ENCODE measurements at places on chromosomes 5 and 9. TPM values are rescaled to one million over a fixed set of nuclear protein-coding genes. Genes with fewer than 3 reads are reported as not detected.

DNA sequence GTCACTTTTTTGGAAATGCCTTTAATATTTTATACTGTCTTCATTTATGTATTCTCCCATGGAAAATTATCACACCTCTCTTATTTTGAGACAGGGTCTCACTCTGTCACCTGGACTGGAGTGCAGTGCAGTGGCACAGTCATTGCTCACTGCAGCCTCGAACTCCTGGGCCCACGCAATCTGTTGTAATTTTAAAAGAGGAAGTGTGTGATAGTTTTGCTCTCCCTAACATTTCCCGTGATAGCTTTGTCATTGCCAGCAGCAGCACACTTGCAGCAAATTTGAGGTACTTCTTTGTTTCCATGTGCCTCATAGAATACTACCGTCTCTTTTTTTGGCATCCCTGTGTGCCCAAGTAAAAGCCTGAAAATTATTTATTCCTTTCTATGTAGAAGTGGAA, 103.5 kb downstream of the RNF180 start:
- DNase-seq = no peak

DNA sequence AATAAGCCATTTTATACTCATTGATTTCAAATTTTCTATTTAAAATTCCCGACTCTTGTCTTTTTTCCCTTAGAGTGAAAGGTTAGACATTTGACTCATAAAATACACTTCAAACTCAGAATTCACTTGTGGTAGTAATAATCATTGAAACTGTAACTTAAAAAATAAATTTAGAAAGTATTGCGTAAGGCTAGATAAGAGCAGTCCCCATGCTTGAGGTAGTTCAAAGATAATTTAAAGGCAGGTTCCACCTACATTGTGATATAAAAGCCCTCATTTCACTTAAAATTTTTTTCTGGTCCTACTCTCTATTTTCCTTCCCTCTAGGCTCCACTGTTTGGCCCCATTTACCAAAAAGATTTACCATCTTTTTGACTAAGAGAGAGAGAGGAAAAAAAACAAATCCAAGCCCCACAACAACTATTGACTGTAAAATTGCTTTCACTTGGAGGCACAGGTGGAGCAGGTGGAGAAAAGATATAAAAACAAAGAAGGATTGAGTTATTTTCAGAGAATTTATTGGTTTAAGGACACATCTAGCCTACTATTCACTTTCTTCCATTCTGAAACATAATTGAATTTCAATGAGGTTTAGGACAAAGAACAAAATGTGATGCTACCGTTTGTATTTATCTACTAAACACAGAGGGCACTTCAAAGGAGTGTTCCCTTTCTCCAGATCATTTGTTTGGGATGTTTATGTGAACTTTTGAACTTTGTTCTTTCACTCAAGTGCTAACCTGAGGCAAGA, 61.0 kb downstream of the FBXO4 start:
- DNase-seq = no peak

GRCh38 chr5:72363166-72363802, 43.1 kb downstream of the PTCD2 start:
- DNase-seq = no peak

GRCh38 chr5:122413722-122414121, 101.7 kb downstream of the SNCAIP start:
- no peak for DNase-seq

The PPP3R2 gene
- not detected for total RNA-seq

The MLANA gene
- not detected for total RNA-seq

DNA sequence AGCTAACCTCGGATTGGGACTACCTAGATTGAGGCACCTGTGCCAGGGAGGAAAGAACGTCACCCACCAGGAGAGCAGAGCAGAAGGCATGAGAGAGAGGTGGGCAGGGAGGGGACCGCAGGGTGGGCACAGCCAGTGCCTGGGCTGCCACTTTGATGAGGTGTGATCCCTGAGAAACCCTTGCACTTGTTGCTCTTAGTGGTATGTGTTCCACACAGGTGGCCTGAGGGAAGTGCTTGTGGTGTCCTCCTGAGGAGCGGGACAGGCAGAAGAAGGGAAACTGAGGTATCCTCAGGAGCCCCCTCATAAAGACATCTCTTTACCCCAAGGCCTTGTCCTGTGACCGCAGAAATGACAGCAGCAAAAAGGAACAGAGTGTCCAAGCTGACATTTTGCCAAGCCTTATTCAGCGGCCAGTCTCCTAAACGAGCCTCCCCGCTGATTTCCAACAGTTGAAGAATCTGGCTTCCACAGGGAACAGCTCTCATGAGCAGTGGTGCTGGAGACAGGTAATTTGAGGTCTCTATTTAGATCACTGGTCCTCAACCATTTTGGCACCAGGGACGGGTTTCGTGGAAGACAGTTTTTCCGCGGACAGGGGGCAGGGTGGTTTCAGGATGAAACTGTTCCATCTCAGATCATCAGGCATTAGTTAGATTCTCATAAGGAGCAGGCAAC, 82.4 kb downstream of the FOXD1 start:
- no peak for DNase-seq

DNA sequence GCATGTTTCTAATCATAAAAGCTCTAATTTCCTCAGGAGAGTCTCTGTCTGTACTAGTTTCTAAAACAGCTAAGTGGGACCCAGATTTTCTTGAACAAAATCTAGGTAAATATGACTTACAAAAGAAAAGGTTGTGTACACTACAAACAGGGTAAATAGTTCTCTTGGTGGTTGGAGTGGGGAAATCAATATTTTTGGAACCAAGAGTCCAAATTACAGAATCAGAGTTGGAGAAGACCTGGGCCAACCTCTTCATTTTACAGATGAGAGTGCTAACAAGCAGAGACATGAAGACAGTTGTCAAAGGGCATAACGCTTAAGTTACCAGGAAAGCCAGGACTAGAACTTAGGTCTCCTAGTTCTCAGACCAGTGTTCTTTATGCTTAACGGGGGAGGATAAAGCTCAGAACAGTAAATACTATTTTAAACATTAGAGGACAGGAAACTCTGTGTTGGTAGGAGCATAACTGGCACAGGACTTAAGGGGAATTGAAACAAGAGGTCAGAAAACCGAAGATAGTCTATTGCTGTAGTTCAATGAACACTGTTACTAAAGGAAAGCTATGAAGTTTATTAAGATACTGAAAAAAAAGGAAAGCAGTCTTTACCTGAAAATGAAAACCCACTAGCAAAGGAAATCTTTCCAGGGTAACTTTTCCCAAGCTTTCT, 9.3 kb upstream of the GOLGA1 start:
- DNase-seq = no peak

GRCh38 chr9:27864644-27865438, 291.6 kb upstream of the C9orf72 start:
- DNase-seq = no peak

GRCh38 chr9:123265833-123266232, 2.6 kb downstream of the STRBP start:
- DNase-seq = no peak

DNA sequence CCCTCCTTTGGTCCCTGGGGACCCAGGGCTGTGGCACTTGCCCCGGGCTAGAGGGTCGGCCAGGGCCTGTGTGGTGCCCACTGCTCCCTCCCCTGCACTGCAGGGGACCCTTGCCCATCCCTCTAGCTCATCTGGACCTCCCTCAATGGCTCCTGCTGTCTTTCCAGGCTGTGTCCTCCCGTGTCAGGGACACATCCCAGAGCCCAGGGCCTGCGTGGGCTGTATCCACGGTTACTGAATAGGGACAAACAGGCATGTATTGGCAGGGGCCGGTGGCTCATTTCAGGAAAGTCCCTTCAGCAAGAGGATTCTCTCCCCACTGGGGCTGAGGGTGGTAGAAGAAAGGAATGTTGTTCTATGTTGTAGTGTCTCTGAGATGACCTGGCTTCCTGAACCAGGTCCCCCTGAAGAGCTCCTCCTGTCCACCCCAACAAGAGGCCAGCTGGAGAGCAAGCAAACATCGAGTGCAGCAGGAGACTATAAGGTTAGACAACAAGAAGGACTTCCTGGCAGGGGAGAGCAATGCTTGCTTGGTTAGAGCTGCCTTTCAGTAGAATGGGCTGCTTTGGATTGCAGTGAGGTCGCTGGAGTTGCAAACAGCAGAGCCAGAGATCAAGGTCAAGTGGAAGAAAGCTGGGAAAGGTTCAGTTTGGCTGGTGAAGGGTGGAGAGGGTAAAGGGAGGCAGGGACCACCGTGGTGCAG, 1.0 kb upstream of the CRB2 start:
- no peak for DNase-seq

The ABLIM3 gene
- total RNA-seq = 145 TPM

DNA sequence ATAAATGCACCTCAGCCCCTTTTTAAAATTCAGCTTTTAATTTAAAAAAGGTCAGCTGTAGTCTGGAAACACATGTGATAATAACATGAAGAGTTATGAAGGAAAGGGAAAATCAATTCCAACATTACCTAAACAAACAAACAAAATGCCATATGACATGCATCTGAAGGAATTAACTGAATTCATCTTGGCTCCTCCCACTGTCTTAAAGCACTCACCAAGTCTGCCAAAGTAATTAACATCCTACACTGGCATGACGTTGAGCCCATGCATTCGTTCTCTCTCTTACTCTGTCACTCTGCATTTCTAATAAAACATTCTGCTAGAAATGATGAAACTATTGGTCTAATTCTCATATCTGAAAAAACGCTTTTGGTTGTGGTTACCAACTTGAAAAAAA, 37.7 kb downstream of the TSSK1B start:
- no peak for DNase-seq

GRCh38 chr5:90909101-90909503, 350.5 kb downstream of the ADGRV1 start:
- no peak for DNase-seq

The RNF44 gene
- 10.7 TPM for total RNA-seq

The IGFBPL1 gene
- total RNA-seq = 2.8 TPM

DNA sequence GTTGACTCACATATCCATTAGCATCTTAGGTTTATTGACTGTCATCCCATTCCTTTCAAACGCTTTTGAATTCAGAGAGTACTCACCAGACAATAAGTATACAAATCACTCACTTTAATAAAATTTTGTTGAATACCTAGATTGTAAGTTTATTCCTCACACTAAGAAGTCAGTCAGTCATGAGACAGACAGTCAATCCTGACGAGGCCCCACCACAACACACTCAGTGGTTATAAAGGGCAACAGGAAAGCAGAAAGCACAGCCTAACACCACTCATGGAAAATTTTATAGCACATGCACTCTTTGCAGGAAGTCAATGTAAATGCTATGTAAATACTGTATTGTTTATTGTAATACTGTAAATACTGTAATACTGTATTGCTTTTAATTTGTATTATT, 176.3 kb upstream of the PTGER4 start:
- no peak for DNase-seq

DNA sequence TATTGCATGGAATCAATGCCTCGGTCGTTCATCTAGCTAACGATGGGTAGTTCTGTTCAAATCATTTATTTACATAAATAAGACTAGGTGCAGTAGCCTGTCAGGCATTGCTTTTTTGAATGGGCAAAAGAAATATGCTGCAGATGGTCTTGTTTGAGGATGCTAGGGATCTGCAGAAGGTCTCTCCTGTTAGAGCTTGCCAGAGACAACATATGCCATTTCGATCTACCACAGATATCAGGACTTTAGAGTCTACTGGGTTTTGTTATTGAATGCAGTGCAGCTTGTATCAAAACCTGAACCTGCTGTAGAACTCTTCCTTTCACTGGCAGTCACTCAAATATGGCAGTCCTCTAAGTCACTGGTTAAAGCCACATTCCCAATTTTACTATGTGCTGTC, 381.1 kb upstream of the CDH10 start:
- DNase-seq = no peak

GRCh38 chr9:113796646-113797426, 79.3 kb upstream of the ZNF618 start:
- no peak for DNase-seq

DNA sequence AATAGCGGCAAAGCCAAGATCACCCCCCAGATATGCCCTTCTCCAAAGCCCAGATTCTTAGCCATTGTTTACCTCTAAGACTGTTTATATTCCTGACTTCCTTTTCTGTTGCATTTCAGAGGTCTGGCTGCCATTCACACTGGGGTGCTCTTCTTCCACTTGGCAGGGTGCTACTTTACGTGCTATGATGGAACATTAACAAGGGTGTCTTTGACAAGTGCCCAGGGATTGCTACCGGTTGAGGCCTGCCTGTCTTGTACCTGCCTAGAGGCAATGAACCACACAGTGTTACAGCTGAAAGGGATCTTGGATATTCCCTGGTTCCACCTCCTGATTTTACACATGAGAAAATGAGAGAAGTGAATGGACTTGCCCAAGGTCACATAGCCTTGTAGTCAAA, 352.1 kb upstream of the KIF2A start:
- DNase-seq = no peak
